ENCODE measurements at places on chromosomes 4 and X.

DNA sequence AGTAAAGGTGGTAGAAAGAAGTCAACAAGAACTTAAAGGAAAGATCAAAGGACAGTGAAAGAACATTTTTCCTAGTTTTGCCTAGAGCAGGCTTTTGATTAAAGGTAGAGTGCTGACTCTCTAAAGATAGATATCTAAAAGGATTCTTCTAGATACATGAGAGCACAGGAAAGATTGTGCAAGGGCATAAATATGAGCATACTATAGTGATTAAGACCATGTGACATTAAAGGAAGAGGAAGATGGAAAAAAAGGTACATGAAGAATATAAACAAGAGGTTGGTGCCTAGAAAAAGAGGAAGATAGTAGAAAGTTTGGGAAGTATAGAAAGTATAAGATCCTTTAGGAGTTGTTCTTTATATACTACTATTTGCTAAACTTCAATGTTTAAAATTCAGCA lies 26.1 kb upstream of the TET2 start:
- DNase-seq: no peak

DNA sequence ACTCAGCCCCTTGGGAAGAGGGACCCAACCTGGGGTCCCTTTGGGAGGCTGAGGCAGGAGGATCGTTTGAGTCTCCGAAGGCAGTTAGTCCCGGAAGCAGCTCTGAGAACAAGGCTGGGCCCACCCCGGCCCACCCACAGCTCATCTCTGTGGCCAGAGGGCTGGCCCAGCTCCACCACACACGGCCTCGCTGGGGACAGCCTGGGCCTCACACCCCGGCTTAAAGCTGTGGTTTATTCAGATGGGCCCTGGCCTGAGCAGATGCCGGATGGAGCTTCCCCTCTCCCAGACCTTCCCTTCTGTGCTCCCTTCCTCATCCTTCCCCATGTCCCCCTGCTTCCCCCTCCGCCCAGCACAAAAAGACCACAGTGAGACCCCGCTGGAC lies 54.4 kb downstream of the FAM53A start:
- no peak for DNase-seq

DNA sequence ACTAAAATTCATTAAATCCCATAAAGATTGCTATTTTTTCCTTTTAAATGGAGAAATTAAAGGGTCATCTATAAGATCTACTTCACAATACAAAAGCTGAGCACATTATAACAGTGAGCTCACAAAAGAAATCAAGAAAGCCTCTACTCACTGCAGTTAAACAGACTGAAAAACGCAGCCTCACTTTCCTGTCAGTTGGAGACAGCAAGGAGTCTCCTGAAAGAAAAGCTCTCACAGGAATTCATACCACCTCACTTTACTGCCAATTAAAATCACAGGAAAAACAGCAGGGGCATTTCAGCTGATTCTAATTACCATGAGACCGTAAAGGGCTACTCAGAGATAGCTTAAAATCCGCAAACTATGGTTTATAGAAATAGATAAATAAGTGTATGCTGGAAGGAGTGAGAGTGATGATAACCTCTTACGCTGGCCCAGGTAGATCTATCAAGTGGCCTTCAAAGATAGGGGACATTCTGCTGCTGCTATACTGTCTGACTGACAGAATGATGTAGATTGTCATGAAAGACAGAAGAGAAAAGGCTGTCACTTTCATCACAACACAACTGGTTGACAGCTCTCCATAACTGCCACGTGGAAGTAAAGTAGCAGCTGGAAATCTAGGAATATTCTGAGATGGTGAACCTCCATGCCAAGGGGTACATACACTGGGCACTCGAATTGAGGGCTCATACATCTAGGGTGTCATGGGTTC lies 1333.7 kb upstream of the DIAPH2 start:
- no peak for DNase-seq

DNA sequence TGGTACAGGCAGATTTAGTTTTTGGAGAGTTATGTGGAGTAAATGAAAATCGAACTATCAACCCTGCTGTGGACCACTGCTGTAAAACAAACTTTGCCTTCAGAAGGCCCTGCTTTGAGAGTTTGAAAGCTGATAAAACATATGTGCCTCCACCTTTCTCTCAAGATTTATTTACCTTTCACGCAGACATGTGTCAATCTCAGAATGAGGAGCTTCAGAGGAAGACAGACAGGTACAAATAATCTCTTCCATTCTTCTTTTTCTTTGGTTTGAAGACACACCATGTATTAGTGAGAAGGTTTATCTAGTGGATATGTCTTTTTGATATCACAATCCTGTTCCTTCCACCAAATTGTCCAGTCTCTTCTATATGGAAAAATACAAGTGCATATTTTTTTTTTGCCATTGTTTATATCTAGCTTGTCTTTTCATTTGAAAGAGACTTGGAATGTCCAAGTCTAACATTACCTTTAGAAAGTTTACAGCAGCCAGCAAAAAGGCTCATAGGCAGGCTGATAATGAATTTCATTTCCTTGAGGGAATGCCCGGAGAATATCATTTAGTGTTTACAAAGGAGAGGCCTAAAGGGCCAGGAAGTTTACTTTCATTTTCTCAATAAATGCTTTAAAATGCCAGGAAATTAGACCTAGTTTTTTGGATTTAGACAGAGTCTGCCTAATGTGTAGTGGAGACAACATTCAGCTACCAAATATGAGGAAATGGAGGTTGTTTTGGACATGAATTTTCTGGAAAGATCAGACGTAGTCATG lies 18.6 kb downstream of the AFM start:
- DNase-seq: no peak

- DNase-seq: peak; percentile 48
These were observed 25.0 kb upstream of the BCORL1 start for GRCh38 chrX:129957241-129958082.

DNA sequence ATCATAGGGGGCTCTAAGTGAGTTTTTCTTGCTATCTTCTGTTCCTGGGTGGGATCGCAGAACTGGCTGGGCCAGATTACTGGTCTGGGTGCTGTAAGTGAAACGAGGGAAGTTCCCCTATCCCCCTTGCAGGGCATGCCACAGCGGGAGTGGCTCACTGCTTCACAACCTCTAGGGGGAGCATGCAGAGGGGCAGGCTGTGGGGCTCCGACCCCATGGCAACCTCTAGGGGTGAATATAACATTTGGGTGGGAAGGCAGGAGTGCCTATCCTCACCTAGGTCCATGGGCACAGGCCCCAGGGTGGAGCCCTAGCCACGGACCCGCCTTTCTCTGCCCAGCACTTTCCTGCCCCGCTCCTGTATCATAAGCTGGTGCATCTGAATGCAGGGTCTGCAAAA lies 1.7 kb upstream of the RRAGB start:
- DNase-seq: no peak

DNA sequence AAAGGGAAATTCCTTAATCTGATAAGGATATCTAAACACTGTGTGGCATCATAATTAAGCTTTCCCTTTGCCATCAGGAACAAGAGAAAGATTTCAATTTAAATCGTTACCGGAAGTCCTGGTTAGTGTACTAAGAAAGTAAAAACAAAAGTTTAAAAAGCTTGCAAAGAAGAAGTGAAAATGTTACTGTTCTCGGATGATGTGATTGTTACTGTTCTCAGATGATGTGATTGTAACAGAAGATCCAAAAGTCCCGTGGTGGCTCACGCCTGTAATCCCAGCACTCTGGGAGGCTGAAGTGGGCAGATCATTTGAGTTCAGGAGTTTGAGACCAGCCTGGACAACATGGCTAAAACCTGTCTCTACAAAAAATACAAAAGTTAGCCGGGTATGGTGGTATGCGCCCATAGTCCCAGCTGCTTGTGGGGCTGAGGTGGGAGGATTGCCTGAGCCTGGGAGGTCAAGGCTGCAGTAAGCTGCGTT lies 62.5 kb downstream of the RGS12 start:
- DNase-seq: no peak

DNA sequence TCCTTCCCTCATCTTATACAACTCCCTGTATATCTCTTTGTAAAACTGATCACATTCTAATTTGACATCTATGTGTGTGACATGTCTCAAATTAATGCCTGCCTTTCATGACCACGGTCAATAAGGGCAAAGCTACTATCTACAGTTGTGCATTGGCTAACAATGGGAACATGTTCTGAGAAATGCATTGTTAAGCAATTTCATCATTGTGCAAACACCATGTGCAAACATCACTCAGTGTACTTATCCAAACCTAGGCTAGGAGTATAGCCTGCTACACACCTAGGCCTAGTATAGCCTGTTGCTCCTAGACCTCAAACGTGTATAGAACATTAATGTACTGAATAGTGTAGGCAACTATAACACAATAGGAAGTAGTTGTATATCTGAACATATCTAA lies 95.0 kb downstream of the BANK1 start:
- no peak for DNase-seq

- DNase-seq: no peak
These were observed 48.6 kb downstream of the NPY5R start for GRCh38 chr4:163392328-163392727.

DNA sequence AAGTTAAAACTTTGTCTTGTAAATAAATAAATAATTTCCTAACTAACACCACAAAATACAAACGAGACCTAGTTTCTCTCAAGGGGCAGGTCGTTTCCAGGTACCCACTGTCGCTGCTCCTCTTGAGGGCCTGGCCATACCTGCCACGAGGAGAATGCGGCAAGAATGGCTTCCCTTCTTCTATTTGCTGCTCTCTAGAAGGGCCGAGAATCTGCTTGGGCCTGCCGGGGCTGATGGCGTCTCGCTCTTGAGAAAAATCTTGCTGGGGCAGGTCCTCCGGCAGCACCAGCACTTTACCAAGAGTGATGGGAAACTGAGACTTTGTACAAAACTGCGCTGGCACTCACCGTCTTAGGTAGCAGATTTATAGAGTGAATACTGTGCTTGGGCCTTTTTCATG lies 31.5 kb downstream of the CYLC1 start:
- no peak for DNase-seq

DNA sequence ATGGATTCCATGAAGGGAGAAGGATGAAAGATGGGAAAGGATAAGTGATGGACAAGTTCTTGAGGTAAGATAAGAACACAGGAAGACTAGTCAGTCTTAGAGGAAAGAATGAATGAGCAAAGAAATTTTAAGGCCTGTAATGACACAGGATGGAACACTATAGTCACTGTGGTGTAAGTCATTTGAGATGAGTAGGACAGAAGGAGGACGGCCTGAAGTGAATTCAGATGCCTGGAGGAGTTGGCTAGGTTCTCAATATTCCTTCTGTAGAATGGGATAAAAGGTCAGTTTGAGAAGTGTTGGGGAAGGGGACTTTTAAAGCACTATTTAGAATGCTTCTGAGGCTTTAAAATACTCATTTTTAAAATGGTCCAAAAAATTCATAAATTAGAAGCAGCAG lies 3.9 kb downstream of the MSMO1 start:
- DNase-seq: no peak

- peak; percentile 82 for DNase-seq
These were observed 20.1 kb upstream of the ARAF start for GRCh38 chrX:47540754-47541538.

- peak; percentile 32 for DNase-seq
These were observed 1.8 kb downstream of the MAML3 start for GRCh38 chr4:140152013-140152703.

DNA sequence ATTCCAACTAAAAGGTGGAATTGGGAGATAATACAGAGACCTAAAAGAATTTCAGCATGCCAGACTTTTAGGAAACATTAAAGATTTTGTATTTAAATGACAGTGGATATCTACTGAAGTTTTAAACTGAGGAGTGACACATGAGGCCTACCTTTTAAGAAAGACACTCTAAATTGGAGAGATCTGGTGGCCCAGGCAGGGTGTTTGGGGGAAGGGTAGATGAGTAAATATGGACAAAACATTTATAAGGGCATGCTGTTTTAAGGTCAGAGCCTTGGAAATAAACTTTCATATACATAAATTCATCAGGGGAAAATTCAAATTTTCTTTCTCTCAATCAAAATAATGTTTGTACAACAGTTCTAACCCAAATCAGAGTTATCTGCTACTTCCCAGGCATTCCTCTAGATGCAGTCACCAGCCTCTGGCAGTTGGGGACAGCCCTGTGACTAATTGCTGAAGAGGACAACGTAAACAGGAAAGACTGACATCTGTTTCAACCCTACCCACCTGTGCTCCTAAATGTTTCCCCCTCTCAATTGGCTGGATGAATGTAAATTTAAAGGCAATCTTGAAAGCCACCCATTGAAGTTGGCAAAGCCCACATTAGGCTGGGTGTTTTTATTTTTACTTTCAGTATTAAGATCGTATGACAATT lies 1646.9 kb upstream of the ADGRL3 start:
- DNase-seq: peak; percentile 19

DNA sequence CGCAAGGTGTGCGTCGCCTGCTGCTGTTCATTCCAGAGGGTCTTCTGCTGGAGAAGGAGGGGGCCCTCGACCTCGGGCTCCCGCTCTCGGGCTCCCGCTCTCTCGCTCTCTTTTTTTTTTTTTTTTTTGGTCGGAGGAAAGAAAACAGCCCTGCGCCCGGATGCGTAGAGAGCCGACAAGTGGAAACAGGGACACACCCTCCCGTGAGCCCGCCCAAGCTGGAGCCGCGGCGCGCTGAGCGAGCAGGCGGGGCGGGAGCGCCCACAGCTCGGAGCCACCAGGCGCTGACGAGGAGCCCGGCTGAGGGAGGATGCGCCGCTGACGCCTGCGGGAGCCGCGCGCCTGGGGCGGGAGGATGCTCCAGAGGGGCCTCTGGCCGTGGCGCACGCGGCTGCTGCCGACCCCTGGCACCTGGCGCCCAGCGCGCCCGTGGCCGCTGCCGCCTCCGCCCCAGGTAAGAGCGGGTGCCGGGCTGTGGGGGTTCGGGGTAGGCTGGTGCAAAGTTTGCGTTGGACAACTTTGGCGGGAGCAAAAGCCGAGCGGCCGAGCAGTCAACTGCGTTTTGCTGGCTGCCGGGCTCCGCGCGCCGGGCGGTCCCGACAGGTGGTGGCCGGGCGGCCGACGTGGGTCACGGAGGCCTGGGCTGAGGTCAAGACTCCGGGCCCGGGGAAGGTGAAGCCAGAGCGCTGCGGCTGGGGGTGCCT lies at the start of gene MCUB:
Gene MCUB (plus strand): TSS at position 264 of the 704 bp plus-strand sequence. CDS start 92 bp downstream, at position 356.
- DNase-seq: peak; percentile 86

GRCh38 chr4:107467461-107467860 lies 252.6 kb downstream of the PAPSS1 start:
- no peak for DNase-seq

DNA sequence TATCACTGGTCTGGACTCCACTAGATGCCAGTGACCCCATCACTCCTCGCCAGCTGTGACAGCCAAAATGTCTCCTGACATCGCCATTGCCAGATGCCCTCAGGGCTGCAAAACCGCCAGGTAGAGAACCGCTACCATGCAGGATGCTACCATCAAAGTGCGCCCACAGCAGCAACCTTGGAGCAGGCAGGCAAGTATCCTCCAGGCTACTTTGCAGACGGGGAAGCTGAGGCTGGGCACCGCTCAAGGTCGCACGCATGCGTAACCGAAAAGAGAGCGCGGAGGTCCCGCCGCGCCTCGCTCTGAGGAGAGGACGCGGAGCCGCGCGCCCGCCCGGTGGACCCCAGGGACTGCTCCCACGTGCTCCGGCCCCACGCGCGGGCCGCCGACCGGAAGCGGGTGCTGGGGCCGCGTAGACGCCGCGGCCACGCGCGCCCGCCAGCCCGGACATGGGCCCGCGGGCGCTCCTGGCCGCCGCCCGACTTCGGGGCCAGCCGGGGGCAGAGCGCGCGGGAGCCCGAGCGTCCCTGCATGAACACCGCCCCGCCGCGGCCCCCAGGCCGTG lies at the start of gene STS:
Gene STS (plus strand): TSS at position 300 of the 565 bp plus-strand sequence. CDS start 105,488 bp downstream, outside the sequence.
- no peak for DNase-seq

GRCh38 chr4:106450249-106450648 lies 81.7 kb upstream of the GIMD1 start:
- DNase-seq: peak; percentile 1

GRCh38 chrX:48487362-48487798 lies 11.4 kb downstream of the FTSJ1 start:
- no peak for DNase-seq
